Thoracic aorta (tissue), 2 donors: ENCODE measurements at places on chromosomes 5 and 9. TPM values are rescaled to one million over a fixed set of nuclear protein-coding genes. Genes with fewer than 3 reads are reported as not detected.

- DNase-seq = no peak
These were observed 25.6 kb downstream of the KCNN2 start for GRCh38 chr5:114387433-114387832.

DNA sequence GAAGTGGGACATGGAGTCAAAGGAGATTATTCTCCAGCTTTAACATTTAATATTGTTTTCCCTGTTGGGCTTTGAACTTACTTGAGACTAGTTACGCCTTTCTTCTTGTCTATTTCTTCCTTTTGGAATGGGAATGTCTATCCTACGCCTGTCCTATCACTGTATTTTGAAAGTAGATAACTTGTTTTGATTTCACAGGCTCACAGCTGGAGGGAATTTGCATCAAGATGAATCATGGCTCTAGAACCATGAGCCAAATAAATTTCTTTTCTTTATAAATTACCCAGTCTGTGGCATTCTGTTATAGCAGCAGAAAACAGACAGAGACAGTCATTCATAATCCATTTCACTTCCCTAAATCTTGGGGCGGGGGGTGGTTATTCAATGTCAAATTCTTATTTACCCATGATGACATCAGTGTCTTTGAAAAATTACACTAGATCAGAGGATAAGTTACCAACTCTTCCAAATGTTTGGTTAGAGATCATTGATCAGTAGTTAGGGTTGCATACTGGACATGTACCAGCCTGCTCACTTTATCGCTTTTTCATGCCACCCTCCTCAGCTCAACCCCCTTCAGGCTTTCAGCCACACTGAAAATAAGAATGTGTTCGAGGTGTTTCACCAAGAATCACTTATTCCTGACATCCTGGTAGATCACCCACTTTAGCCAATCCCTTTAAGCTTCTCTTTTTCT is 419.6 kb upstream of the PIK3R1 start:
- no peak for DNase-seq

- no peak for DNase-seq
These were observed 103.8 kb upstream of the LIFR start for GRCh38 chr5:38660194-38660668.

- DNase-seq = no peak
These were observed 120.5 kb downstream of the PRDM6 start for GRCh38 chr5:123209502-123210027.

The HSPA9 gene
- 202 TPM for total RNA-seq

The SCGB3A1 gene
- total RNA-seq = not detected

The SHISAL2B gene
- not detected for total RNA-seq

- DNase-seq = no peak
These were observed 42.8 kb upstream of the RPS23 start for GRCh38 chr5:82320966-82321365.

- DNase-seq = no peak
These were observed 34.6 kb downstream of the FAXDC2 start for GRCh38 chr5:154815684-154816247.

DNA sequence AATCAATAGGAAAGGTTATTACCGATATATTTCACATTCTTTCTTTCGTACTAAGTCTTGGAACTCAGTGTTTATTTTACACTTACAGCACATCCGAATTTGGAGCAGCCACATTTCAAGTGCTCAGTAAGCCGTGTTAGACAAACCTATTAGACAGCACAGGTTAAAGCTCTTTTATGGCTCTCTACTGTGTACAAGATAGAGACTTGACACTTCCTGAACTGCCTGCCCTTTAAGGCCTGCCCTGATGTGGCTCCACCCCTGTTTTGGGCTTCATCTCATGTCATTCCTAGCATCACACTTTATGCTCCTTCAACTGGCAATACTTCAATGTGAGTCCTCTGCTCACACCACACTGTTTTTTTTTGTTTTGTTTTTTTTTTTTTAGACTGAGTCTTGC is 23.5 kb upstream of the SUSD1 start:
- DNase-seq = no peak

- DNase-seq = no peak
These were observed 632.6 kb upstream of the EDIL3 start for GRCh38 chr5:85017261-85017660.

The HDHD3 gene
- total RNA-seq = 17.6 TPM

- no peak for DNase-seq
These were observed 177.8 kb downstream of the NFIB start for GRCh38 chr9:14136047-14136635.

The MARCHF3 gene
- total RNA-seq = 10.4 TPM

The C9orf153 gene
- 0.92 TPM for total RNA-seq

The BSPRY gene
- 0.14 TPM for total RNA-seq

GRCh38 chr5:78280261-78280660 is 14.2 kb downstream of the AP3B1 start:
- DNase-seq = no peak

DNA sequence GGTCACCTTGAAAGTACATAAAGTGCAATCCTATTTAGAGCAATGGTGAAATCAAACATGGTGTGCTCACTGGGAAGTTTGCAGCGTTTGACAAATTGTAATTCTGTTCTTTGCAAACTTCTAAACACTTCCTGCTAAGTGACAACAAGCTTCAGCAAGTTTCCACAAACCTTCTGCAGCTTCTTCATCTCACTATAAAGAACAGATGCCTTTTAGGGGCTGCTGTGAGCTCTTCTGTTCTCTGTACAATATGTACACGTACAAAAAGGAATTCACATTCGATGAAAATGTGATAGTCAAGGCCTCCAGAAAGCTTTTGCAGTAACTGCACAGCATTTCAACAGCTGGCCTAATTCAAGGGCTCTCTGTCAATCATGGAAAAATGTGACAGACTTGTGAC is 543.1 kb downstream of the CETN3 start:
- no peak for DNase-seq

The FAT2 gene
- total RNA-seq = 0.14 TPM

DNA sequence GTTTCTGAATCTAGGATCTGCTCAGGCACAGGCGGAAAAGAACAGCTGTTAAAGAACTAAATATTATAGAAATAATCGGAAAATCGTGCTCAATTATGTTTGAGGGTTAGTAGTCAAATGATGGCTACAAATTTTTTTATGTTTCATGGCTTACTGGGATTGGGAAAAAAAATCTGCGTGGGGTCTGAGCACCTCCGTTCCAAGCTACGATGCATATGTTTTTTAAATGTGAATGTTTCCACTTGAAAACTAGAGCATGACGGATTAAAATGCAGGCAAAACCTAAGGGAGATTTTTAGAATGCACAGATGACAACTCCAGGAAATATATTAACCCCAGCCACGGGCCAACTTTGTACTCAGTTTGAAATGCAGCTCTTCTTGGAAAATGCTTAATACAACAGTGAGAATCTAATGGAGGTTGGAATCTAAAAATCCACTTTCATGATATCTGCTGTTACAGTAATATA is 5.3 kb downstream of the OTP start:
- DNase-seq = no peak

The GCNT1 gene
- total RNA-seq = 24.1 TPM

GRCh38 chr5:78858364-78858763 is 126.7 kb downstream of the ARSB start:
- no peak for DNase-seq

GRCh38 chr5:54220230-54221040 is 89.9 kb downstream of the ARL15 start:
- DNase-seq = no peak

DNA sequence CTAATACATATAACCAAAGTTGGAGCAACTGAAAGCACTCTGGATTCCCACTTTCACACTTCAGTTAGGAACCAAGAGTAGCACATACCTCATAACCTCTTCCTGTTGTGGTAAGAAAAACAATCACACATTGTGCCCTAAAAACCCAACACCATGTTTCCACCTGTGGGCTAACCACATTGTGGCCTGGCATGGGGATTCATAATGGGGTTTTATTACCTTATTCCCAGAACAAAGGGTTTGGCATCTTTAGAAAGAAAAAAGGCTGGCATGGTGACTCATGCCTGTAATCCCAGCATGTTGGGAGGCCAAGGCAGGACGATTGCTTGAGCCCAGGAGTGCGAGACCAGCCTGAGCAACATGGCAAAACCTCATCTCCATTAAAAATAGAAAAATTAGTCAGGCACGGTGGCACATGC is 60.6 kb downstream of the HSD17B3 start:
- no peak for DNase-seq

The CCNO gene
- 0.95 TPM for total RNA-seq

The ANXA2R gene
- total RNA-seq = 5.3 TPM

The CCDC171 gene
- 6.4 TPM for total RNA-seq

- no peak for DNase-seq
These were observed 28.0 kb upstream of the SIL1 start for GRCh38 chr5:139226131-139226530.

DNA sequence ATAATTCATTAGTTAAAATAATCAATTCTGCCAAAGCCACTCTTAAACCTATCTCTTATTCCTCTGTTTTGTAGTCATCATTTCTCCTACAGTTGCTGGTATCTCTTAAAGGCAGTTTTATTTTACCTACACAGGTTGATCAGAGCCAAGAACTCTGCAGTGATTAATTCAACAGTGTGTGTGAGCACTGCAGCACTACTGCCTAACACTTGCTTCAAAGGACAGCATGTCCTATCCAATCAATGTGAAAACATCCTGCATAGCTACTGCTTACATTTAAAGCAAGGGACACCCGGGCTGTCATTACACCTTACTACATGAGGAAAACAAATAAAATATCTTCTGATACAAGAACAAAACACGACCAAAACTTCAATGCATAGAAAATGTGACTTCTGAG is 45.1 kb upstream of the HK3 start:
- DNase-seq = no peak

- DNase-seq = no peak
These were observed 20.4 kb upstream of the TRIM52 start for GRCh38 chr5:181281077-181281983.

The MRPL50 gene
- 9.5 TPM for total RNA-seq

The GALNT10 gene
- 52.7 TPM for total RNA-seq

The OR13C5 gene
- not detected for total RNA-seq

- no peak for DNase-seq
These were observed 130.1 kb upstream of the C9orf72 start for GRCh38 chr9:27703216-27703980.

DNA sequence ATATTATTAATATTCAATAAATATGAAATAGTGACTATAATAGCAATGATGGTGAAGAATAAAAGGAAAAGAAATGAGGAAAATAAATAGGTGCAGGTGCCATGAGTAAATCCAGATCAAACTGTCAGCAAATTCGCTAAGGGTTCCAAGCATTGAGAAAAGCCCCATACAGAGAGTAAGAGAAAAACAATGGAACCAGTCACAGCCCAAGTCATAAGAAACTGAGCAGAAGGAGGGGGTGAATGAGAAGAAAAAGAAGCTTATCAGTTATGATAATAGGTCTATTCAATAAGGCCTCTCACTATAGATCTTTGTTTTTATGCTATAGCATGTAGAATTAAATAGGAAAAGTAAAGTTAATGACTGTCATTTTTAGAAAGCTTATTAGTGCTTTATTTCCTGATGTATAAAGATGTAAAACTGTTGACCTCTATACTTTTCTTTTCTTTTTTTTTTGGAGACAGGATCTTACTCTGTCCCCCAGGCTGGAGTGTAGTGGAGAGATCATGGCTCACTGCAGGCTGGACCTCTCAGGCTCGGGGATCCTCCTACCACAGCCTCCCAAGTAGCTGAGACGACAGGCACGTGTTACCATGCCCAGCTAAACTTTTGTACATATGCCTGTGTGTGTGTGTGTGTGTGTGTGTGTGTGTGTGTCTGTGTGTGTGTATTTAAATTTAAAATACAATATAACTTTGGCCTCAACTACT is 72.4 kb downstream of the FYB1 start:
- DNase-seq = no peak

DNA sequence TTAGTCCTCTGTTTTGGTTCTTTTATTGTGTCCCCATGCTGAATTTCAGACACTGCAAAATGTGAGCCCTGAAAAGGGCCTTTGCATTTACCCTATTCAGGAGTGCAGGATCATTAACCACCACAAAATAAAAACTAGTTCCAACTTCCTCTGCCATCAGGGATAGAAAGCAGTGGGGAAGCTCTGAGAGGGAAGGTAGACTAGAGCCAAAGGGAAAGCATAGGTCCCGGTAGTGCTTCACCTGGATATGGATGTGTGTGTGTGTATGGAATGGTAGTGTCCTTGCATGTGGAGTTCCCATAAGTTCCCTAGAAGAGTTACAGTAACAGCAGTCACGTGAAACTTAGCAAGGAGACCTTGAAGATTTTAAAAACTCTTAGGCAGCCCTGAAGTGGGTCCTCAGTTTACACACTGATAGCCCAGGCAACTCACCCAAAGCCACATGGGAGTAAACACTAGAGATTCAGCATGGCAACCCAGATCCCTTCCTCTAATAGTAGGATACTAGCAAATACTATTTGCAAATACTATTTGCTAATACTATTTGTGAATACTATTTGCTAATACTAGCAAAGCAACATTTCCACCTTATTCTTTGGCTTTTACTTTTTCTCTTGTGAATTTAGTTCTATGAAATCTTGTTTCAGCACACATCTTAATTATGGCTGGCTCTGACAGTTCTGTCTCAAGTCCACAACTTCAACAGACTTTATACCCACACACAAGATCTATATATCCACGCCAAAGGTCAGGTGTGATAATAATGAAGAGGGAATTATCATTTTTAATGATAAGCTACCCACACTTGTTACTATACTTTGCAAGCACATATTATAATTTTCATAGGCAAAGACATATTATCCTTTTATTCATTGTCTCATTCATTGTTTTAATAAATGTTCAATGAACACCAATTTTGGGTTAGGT is 70.4 kb upstream of the IFNE start:
- no peak for DNase-seq

DNA sequence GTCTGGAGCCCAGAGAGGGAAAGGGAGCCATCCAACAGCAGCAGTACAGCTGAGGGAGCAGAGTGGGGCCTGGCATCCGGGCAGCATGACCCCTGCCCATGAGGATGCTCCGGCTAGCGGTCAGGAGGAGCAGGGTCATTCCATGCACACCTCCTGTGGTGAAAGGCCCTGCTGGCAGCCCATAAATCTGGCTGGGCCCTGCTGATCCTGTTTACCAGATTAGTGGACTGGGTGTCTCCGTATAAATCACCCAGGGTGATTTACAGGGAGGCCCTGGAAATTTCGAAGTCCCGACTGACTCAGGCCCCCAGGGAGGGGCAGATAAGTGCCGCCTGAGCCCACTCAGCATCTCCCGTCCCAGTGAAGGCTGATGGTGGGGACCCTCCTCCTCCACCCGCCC is 117.6 kb upstream of the HAND1 start:
- DNase-seq = no peak

The CTNNA1 gene
- 322 TPM for total RNA-seq

The ZNF883 gene
- 2.8 TPM for total RNA-seq

- no peak for DNase-seq
These were observed 103.1 kb upstream of the SLC44A1 start for GRCh38 chr9:105141146-105141975.

DNA sequence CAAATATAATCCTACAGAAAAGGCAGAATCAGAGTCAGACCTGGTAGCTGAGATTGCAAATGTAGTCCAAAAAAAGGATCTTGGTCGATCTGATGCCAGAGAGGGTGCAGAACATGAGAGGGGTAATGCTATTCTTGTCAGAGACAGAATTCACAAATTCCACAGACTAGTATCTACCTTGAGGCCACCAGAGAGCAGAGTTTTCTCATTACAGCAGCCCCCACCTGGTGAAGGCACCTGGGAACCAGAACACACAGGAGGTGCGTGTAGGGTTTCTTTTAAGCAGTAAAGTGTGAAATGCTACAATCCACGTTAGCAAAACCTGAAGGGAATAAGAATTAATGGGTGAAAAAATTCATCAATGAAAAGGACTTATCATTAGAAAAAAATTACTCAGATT is 145.8 kb downstream of the GIN1 start:
- no peak for DNase-seq

- DNase-seq = no peak
These were observed 618.8 kb downstream of the HINT1 start for GRCh38 chr5:130546211-130546610.

The PCDHGB3 gene
- 15.4 TPM for total RNA-seq

The ADGRD2 gene
- not detected for total RNA-seq

The PHF24 gene
- 0.27 TPM for total RNA-seq

The GPR150 gene
- total RNA-seq = 1.1 TPM
